Stimulated activated CD8-positive, alpha-beta memory T cell treated with anti-CD3 and anti-CD28 coated beads, Interleukin-15, amount 100 ng/mL, for 24 hours (primary cell): ENCODE measurements at places on chromosomes 3 and 15.

GRCh38 chr3:11553436-11554235 lies 90.1 kb downstream of the VGLL4 start:
- DNase-seq, result no peak

GRCh38 chr3:192373032-192373431 lies 354.3 kb downstream of the FGF12 start:
- DNase-seq, result no peak

- no peak for DNase-seq
Measured at GRCh38 chr3:150384296-150385212, 23.5 kb upstream of the TSC22D2 start.

- DNase-seq, result no peak
Measured at GRCh38 chr15:83960192-83960829, 275.3 kb upstream of the GOLGA6L4 start.

DNA sequence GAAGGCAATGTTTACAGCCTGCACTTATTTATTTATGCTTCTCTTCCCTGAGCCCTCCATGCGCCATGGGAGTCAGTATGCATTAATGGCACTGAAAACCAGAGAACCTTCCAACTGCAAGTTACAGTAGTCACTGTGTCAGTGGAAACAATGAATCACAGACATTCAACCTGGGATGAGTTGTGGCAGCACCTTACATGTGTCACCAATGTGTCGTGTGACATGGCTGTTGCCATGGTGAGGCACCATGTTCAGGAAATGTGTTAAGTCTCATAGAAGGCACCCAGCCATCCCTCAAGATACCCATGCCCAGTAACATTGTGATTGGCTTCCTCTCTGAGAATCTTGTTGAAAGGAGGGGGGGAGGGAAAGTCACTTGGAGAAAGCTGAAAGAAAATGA lies 105.0 kb downstream of the FOXP1 start:
- no peak for DNase-seq

- DNase-seq, result no peak
Measured at GRCh38 chr3:110533089-110533488, 538.5 kb upstream of the NECTIN3 start.

GRCh38 chr3:136906725-136907124 lies 44.7 kb downstream of the NCK1 start:
- no peak for DNase-seq

DNA sequence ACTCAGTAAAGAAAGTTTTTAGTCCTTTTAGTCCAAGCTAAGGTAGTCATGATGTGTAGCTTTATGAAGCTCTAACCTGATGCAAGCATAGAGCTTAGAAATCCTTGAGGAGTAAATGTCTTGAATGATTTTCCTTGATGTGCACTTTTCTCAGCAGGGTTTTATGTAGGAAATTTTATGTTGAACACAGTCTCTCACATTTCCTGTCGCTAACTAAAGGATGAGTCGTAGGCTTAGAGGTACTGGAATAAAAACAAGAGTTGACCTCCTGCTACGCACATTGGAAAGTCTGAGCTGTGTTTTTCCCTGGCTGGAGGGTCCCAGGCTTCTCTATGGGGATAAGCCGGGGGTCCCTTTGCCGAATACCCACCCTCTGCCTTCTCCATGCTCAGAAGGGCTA lies 34.7 kb upstream of the ZPLD1 start:
- no peak for DNase-seq

DNA sequence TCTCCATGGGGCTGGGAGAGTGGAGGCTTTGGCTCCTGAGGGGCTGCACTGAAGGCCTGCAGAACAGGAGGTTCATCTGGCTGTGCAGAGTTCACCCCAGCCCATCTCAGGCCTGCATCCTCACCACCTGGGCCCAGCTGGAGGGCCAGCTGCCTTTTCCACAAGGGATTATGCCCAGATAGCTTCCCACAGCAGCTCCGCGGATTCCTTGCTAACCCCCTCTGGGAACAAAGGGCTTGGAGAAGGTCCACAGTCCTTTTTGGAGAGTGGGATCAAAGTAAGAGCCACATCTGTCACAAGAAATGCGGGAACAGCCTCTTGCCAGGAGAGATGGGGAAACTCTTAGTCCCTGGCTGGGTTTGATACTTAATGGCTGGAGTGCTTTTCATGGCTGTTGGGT lies 164.7 kb upstream of the RGMA start:
- no peak for DNase-seq

GRCh38 chr15:64640146-64640871 lies 135.1 kb downstream of the RBPMS2 start:
- no peak for DNase-seq

DNA sequence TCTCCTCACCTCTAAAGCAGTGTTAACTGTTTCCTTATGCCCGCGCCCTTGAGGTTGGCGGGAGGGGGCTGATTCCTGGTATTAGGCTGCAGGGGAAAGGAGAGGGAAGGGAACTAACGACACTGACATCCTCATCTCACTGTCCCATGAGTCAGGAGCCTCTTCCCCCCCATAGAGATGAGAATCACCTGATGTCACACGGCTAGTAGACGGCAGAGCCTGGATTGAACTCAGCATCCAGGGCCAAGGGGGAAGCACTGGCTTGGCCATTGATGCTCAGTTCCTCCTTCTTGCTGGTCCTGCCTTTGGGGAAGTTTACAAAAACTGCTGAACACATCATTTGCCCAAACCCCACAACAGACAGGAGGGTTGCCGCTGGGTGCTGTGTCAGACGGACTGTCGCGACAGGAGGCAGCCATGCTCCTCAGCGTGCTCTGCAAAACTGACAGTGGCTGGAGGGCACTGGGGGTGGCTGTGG lies 38.5 kb downstream of the IDH2 start:
- no peak for DNase-seq

DNA sequence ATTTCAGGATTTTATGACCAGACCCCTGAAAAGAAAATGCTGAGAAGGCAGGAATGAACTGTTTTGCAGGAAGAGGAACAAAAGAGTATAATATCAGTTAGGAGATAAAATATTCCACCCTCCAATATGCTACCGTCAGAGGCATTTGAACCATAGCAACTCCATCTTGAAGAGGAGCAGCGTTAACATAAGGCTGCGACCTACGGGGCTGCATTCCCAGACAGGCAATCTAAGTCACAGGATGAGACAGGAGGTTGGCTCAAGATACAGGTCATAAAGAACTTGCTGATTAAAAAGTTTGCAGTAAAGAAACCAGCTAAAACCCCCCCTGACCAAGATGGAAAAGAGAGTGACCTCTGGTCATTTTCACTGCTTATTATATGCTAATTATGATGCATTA lies 22.9 kb downstream of the CCDC39 start:
- DNase-seq, result no peak
